Activated T-helper 9 cell treated with anti-CD3 and anti-CD28 coated beads, Interleukin-2, amount 50 U/mL, for 16 hours (primary cell): ENCODE measurements at places on chromosomes 12 and 14.
A peak's percentile ranks its signal among the peaks of the same experiment; 100 is the strongest.

GRCh38 chr14:89164168-89165073, 252.6 kb downstream of the FOXN3 start:
- DNase-seq = no peak

GRCh38 chr12:108210001-108210400, 80.9 kb downstream of the WSCD2 start:
- DNase-seq = no peak

DNA sequence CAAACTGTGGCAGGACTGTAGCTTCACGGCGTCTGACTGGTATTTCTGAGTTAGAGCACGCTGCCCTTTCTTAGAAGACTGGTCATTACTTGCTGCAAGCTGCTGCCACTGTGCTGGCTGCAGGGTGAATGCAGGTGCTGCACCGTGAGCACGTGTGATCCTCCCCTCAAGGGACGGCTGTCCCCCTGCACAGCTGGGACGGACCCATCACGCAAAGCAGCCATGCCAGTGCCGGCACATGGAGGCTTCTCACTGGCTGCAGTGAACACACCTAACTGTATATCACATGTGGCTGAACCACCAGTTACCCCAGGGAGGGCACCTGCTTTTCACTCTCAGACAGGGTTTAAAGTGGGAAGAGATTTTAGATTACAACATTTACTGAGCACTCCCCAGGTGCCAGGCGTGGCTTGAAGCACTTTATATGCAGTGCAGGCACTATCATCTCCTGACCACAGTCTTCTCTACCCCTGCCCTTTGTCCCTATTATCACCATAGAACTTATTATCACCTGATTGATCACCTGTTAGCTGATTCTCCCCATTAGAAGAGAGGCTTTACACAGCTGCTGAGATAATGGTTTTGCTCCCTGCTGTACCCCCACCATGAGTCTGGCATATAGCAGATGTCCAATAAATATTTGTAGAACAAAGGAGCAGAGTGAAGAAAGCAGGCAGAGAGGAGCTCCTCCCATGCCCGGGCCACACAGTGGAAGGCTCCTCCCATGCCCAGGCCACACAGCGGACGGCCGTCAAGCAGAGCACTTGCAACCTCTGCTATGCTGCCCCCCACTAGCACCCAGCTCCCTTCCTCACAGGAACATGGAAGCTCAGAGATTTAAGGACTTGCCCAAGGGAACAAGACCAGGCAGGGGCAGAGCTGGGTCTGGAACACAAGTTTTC, 25.9 kb downstream of the SLC25A47 start:
- DNase-seq = no peak

DNA sequence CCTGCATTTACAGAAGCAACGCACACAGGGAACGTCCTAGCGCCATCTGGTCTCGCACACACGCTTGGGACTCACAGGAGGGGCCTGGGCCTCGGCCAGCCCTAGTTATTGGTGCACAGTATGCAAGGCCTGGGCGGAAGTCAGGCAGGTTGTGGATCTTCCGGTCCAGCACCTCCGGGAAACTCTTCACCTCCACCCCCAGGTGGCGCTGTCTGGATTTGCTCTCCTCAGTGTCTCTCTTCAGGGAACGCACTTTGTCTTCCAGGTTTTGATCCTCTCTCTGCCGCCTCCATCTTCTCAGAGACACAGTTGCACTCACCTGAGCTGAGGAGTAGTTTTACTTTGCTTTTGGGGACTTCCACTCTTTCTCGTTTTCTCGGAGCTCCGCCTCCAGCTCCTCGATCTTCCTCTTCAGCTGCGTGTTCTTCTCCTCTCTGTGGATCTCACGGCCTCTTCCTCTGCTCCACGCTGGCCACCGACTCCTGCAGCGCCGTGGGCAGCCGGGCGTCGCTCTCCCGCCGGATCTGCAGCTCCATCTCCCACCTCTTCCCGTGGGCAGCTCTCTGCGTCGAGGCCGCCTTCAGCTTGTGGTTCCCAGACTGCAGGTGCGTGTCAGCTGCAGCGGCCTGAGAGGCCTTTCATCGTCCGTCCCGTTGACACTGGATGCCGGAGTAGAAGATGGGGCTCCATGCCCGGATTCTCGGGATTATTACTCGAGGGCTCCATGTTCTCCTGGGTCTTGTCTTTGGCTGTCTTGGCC, 933.8 kb downstream of the TMEM121 start:
- peak; percentile 62 for DNase-seq

- DNase-seq = no peak
Observed at GRCh38 chr12:68823696-68824095, 15.7 kb downstream of the MDM2 start.

DNA sequence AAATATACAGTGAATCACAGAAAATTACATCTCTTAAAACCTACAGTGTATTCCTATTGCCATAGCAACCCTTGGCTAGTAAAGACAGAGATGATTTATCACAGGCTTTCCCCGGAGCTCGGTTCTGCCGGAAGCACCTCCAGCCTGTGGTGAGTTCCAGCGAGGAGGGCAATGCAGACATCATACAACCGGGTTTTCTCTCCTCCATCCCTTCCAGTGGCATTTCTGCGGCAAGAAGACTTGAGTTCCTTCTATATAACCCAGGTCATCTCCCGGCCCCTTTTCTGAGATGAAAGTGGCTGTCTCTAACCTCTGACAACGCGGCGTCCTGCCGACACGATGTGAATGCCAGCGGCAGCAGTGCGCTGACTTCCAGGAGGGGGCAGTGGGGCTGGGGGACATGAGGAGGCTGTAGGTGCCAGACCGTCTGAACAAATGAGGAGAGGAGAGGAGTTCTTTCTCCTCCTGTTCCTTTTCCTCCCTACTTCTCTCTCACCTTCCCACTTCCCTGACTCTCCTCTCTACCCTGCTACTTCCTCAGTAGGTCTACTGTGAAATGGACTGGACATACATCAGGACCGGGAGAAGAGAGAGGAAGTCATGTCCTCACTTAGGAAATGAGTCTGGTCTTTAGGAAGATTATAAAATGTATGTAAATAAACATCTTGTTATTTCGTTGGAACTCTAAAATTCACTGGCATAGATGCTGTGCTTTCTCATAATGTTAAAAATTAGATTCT, 68.6 kb upstream of the MAX start:
- peak; percentile 21 for DNase-seq

- no peak for DNase-seq
Observed at GRCh38 chr14:85947461-85948139, 417.7 kb downstream of the FLRT2 start.

- no peak for DNase-seq
Observed at GRCh38 chr12:42017051-42017450, 127.6 kb downstream of the GXYLT1 start.

- no peak for DNase-seq
Observed at GRCh38 chr12:18861287-18861858, 123.5 kb downstream of the CAPZA3 start.

GRCh38 chr12:23236811-23237210, 611.8 kb downstream of the ETNK1 start:
- no peak for DNase-seq

DNA sequence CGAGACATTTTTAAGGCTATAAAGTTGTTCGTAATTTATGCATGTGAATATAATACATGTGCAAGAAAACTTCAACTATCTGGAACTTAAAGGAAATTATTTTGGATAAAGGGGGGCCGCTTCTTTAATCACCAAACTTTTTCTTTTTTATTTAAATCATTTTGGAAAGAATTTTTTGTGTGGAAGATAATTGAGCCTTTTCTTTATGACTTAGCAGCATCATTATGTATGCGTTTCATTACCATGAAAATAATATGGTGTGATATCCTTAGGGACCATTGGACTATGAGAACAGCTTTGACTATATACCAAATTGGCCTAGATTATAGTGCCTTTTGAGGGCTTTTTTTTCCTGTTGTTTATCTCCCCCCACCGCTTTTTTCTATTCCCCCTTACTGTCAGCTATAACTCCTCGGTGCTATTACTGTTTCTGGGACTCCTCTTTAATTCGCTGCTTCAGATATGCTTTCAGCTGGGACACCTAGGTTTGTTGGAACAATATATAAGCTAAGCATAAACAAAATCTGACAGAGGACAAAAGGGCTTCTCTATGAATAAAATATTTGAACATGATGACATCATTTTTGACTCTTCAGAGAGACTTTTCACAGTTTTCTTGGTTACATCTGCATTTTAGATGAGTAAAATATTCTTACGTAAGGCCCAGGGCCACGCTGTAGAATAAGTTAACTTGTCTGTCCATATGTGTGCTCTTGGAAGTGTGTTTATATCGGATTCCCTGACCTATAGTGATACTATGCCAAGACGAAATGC, 392.7 kb downstream of the NPAS3 start:
- no peak for DNase-seq

DNA sequence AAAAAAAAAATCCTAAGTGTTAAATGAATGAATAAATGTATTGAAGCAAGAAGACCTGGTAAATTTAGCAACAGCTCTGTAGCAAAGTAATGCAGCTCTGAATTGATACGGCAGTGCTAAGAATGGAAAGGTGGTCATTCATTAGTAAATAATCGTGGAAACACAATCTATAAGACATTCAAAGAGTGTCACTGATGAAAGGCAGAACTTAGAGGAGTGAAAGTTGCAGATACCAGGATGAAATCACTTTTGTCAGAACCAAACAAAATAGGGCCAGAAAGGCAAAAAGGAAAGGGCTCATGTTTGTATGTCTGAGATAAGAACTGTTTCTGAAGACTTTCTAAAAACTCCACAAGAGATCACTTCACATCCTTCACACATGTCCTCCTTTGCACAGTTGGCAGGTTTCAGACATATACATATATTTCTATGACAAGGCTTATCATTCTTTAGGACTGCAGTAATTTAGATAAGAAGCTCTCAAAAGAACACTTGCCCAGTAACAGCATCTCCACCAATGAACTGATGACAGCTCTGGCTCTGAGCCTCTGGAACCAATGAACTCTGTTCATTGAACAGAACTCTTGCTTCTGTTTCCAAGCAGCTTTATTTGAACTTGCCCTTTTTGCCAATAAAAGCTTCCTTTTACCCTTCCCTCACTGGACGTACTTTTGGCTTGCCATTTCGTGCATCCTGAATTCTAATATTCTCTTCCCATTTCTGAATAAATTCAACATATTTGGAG, 4.2 kb upstream of the LRR1 start:
- no peak for DNase-seq

- no peak for DNase-seq
Observed at GRCh38 chr14:80275208-80275850, 64.0 kb upstream of the DIO2 start.

DNA sequence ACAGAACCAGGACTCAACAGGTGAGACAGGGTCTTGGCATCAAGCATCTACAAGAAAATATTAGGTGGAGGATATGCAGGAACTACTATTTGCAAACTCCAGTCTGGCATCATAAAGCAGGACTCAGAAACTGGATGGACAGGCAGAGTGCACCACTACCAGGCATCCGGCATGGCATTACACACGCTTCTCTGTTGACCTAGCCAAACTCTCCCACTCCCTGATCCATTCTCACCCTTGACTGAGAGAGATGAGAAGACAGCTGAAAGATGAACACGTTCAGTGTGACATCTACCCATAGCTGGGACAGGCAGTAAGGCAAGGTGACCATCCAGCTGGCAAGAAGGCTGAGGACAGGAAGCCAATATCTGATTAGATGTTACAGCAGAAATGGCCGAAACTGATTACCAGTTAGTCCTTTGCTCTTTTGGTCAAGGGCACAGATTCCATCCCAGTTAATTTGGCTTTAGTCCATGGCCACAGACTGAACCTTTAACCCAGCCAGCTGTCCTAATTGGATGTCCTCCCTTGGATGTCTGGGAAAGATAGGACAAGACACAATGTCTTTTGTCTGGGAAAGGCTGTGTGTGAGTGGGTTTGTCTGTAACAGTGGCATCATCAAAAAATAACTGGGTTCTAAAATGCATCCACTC, 71.6 kb downstream of the BBS10 start:
- no peak for DNase-seq

- DNase-seq = no peak
Observed at GRCh38 chr12:96106137-96106536, 70.8 kb upstream of the LTA4H start.

GRCh38 chr12:76024942-76025600, 6.5 kb downstream of the PHLDA1 start:
- DNase-seq = no peak

DNA sequence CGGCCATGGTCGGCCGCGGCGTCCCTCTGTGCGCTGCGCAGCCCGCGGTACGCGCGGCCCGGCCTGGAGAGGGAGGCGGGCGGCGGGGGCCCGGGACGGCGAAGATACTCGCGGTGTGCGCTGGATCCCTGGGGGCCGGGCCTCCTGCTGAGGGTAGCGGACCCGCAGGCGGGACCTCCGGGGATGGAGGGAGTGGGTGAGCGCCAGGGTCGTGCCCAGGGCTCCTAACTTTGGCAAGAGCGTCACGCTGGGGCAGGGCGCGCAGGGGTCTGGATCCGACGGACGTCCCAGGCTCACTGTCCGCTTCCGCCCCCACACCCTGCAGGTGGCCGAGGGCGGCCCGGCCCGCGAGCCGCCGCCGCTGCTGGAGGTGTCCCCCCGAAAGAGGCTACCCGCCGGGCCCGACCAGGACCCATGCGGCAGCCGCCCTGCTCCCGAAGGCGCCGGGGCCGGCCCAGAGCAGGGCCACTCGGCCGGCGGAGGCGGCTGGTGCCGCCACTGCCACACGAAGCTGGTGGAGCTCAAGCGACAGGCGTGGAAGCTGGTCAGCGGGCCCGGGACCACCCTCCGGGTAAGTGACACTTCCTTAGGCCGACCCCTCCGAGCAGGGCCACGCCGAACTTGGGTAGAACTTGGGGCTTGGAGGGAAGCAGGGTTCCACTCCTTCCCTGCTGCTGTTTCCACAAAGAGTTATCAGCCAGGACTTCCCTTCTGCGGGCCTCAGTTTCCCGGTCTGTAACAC, 502 bp downstream of the KIF26A start:
- no peak for DNase-seq

DNA sequence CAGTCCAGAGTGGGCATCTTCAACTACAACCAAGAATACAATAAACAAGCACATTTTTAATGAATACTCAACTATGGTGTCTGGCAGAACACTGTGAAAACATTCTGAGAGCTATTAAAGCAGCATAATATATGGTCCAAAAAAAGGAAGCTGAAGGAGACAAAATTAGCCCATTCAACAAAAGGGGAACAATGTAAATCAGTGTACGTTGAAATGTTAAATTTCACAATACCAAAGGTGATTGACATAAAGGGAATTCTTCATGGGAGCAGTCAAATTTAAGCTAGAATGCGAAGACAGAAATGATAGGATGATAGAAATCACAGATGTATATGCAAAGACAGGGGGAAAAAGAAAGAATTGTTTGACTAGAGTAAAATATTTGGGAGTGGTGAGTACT, 41.3 kb upstream of the SYCP3 start:
- no peak for DNase-seq

GRCh38 chr14:74955229-74956026, at the start of gene PGF:
PGF (minus strand) TSS chr14:74955597; CDS start chr14:74955242, 355 bp downstream.
- peak; percentile 6 for DNase-seq

- no peak for DNase-seq
Observed at GRCh38 chr12:32066206-32066605, 40.4 kb upstream of the BICD1 start.

DNA sequence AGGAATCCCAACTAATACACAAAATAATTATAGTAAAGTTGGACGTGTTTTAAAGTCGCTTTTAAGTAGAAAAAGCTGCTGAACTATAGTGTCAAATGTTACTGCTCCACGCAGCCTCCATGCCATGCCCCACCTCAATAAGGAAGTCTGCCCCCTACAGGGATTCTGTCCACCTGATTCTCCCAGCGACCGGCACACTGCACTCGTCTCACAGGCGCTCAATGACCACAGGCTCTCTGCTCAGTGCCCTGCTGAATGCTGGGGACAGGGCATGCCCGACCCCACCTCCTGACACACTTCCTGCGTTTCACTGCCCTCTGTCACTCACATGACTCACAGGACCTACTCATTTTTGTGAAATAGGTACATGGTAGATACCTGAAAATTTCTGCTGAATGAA, 48.9 kb downstream of the BDKRB1 start:
- DNase-seq = no peak

- no peak for DNase-seq
Observed at GRCh38 chr12:98308141-98308540, 207.2 kb upstream of the TMPO start.
